Renal pelvis (tissue), 12 donors: ENCODE measurements at places on chromosomes 7 and 10. TPM values are rescaled to one million over a fixed set of nuclear protein-coding genes. Genes with fewer than 3 reads are reported as not detected.

- no peak for DNase-seq
Observed at GRCh38 chr7:84847790-84848189, 339.1 kb downstream of the SEMA3D start.

DNA sequence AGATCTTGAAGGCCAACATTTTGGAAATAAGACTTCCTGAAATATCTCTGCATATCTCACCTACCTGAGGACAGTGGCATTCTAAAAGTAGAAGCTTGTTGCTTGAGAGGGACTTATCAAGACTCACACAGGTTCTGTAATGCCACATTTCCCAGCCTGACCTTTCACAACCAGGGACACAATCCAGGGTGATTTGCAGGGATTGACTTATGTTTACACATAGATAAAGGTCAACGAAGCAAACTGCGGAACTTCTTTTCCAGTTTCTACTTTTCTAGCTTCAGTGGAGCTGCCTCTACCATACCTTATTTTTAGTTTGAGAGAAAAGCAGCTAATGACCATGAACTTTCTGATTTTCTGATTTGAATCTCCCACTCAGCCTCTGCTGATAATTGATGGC lies 148.7 kb downstream of the SLC16A9 start:
- DNase-seq = no peak

DNA sequence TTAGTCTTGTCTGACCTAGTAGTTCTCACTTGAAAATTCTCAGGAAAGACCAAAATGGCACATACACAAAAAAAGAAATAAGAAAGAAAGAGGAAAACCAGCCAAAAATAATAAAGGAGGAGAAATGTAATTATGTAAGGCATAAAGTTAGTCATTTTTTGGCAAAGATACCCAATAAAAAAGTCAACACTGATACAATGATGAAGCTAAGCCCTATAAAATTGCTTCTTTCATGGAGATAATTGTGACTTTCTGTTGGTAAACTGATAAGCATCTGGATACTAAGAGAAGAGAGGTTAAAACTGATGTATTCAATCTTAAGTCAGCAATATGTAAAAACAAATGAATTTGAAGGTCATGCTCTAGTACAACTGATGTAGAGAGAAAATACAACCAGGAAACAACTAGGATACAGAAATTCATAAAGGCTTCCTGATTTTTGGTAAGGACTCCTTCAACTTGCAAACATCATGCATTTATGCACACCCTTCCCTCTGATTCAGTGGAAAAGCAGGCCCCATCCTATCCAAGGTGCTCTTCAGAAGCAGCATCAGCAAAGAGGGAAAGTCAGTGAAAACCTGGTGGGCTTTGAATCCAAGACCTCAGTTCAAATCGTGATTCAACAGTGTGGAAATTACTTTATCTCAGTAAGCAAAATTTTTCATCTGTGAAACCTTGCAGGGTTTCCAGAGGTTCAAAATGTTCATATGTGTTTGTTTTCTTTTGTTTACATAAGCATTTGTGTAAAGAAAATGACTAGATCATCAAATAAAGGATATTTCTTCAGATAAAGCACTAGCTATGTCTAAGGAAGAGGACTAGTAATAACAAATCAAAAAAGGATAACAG lies 32.6 kb downstream of the IMMP2L start:
- no peak for DNase-seq

DNA sequence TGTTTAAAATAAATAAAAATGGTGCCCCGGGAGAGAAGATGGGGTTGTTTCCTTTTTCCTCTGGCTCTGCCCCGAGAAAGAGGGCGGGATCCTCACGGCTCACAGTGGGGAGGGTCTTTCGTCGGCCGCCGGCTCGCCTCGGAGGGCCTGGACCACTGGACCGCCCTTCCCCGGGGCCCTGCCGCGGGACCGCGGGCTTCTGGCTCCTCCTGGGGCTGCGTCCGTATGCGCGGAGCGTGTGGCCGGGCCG lies 3.5 kb upstream of the IGF2BP3 start:
- no peak for DNase-seq

GRCh38 chr10:108789919-108790318 lies 1133.4 kb downstream of the XPNPEP1 start:
- DNase-seq = no peak

Gene NKX2-3
- polyA plus RNA-seq = not detected

Gene GNAT3
- polyA plus RNA-seq = not detected

Gene NAT16
- not detected for polyA plus RNA-seq
